ENCODE measurements at places on chromosomes 4 and X. TPM values are rescaled to one million over a fixed set of nuclear protein-coding genes. Genes with fewer than 3 reads are reported as not detected.

- no peak for DNase-seq
Measured at GRCh38 chrX:338836-339400, 20.3 kb upstream of the GTPBP6 start.

REELD1 gene
- total RNA-seq = 0.15 TPM

ETDB gene
- not detected for total RNA-seq

DNA sequence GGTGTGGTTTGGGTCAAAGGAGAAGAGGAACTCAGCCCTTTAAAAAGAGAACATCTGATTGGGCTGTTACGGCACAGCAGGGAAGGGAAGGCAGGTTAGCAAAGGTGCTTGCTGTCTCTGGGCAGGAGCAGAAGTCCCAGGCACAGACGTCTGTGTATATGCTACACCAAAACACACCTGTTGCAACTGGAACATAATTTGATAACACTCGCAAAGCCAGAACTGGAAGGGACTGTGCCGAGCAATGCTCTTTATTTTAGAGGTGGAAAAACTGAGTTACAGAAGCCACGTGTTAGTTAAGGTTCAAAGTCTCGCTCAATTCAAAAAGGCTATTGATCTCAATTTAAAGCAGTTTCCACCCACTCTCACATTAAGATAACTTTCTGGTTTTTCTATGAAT lies 2.2 kb upstream of the FAM114A1 start:
- DNase-seq = no peak

GRCh38 chrX:10952619-10953018 lies 158.5 kb upstream of the HCCS start:
- no peak for DNase-seq

BMP3 gene
- 1.6 TPM for total RNA-seq

MAGEA4 gene
- not detected for total RNA-seq

DNA sequence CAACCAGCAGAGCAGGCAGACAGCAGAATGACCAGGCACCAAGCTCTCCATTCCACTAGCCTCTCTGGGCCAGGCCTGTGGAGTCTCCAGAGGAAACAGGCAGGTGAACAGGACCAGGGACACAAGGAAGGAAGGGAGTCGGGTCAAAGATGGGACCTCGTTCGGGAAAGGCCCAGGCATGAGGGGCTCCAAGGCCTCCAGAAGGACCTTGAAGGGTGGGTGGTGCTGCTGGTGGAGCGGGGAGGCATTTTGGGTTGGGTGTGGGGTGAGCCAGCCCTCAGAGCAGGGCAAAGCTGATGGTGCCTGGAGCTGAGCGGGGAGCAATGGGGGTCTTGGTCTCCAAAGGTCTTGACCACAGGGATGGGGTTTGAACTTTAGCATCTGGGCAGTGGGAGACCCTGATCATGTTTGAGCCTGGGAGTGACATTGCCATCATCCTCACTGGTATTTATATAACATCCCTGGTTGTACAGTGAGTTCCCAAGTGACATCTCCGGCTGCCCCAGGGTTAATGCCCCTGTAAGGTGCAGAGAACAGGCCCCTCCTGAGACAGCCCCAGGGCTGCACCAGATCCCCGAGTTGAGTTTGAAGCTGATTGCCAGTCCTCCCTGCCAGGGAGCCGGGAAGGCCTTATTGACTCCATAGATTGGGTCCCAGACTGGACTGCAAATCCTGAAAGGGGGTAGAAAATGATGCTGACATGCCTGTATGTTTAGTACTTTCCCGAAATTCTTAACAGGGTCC lies 52.7 kb downstream of the PSAPL1 start:
- DNase-seq = no peak

DNA sequence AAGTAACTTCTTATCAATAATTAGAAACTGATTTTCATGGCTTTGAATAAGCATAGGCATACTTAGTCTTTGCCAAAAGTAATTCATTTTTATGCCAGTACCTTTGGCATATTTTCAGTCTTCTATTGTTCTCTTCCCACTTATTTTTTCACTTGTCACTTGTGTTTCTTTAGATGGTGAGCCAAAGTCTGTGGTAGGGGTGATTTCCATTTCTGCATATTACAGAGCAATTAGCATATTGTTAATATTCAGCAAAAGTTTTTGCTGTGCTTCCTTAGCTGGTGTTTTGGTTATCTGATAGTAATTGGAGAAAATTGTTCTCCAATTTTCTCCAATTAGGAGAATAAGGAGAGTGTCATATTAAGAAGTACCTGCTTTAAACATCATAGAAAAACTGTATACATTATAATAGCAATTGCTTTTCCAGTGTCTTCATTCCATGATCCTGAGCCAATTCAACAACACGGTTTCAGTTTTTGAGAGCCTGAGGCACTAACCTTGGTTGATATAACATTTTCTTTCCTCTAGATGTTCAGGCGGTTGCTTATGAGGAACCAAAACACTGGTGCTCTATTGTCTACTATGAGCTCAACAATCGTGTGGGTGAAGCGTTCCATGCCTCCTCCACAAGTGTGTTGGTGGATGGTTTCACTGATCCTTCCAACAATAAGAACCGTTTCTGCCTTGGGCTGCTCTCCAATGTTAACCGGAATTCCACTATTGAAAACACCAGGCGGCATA lies 64.7 kb downstream of the SMAD1 start:
- DNase-seq = no peak

DNA sequence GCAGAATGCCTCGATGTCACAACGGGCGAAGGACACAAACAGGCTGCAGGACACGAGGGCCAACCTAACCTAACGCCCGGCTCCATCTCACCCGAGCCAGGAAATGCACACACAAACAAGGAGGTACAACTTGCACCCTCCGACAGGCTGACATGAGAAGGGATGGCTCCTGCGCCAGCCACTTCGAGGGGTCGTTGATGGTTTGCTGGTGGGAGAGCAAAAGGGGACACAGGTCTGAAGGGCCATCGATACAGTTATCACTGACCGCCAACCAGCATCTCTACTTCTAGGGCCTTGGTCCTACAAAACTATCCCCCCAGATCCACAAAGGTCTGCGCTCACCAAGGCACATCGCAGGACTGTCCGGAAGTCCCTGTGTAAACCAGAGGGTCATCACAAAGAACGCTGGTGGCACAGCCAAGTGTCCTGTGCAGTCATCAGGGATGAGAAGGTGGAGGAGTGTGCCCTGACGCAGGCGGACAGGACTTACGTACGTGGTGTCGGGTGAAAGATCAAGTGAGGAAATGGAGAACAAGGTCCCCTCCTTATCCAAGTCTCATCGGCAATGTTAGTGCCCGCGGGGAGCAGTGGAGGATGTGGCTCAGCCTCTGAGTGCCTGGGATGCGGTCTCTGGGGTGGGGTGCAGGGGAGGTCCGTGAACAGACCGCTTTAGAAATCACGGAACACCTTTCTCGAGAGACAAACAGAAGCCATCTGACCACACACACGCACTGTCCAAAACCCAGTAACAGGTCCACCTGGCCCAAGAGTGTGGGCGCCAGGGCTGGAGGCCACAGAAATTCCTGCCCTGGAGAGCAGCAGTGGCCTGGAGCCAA lies 7.0 kb downstream of the MXD4 start:
- DNase-seq = no peak

DNA sequence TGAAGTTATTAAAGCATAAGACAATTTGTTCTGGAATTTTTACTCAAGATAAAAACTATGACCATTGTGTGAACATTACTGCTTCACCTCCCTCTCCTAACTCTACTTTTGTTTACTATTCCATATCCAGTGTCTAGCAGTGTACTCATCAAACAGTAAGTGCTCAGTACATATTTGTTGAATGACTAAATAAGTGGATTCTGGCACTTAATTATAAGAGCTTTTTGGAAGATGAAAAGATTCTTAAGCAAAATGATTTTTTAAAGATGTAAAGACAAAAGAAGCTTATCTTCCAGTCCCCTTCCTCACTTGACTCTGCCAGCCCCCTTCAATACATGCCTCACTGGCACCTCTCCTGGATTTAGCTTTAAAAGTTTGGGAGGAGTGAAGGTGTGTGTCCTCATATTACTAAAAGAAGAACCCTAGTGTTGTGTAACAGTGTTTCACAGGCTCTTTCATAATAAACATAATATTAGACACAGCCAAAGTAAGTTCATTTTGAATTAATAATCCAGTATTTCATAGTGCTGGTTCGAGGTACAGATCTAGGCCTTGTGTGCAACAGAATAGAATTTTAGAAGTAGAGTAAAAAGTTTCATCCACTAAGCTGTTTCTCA lies 53.0 kb downstream of the GAB1 start:
- DNase-seq = no peak

GRCh38 chrX:7127056-7127455 lies 20.5 kb upstream of the STS start:
- DNase-seq = no peak

Measured in ovary (tissue), 10 donors.